Muscle of arm (tissue), 14 donors: ENCODE measurements at places on chromosomes 2 and 18. TPM values are rescaled to one million over a fixed set of nuclear protein-coding genes. Genes with fewer than 3 reads are reported as not detected.

DNA sequence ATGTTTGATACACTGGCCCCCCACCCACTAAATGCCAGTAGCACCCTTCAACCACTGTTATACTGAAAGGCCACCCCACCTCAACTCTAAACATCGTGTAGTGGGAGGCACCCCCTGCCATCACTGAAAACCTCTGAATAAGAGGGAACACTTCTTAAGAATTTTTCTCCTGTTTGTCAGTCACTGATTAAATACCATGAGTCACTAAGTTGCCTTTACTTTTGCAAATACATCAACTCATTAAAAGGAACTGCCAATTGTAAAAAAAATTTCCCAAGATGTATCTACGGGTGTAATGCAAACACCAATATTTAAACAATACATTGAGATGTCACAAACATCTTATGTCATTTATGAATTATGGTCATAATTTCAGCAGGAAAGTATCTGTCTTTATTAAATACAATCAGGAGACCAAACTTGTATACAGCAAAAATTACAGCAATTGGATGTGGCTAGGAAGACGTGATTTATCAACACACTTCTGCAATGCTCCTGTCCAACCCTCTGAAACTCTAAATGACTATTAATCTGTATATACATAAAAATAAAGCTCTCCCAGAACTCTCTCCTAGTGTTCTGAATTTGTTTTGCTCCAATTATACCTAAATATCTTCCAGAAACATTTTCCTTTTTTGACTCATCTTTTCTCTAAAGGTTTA, 144.1 kb upstream of the STK17B start:
- no peak for DNase-seq

- DNase-seq: no peak
Observed at GRCh38 chr2:8977758-8978157, 25.7 kb downstream of the MBOAT2 start.

The POLE4 gene
- polyA plus RNA-seq: 27.3 TPM

DNA sequence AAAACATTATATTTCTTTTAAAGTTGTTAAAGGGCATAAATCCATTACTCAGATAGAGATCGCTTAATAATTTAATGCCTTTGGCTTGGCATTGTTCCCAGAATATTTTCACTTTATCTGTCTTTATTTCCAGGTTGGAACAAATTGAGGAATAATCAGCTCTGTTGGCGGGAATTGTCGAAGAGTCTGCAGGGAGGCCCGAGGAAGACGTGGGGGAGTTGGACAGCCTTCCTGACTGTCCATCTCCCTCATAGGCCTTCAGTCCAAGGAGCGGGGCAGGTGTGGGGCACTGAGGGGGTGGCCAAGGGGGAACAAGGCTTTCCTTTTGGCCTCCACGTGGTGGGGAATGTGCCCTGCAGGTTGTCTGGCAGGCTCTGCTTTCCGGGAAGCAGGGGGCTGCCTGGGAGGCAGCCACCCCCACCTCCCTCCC, 179.6 kb downstream of the ZBTB7C start:
- no peak for DNase-seq

DNA sequence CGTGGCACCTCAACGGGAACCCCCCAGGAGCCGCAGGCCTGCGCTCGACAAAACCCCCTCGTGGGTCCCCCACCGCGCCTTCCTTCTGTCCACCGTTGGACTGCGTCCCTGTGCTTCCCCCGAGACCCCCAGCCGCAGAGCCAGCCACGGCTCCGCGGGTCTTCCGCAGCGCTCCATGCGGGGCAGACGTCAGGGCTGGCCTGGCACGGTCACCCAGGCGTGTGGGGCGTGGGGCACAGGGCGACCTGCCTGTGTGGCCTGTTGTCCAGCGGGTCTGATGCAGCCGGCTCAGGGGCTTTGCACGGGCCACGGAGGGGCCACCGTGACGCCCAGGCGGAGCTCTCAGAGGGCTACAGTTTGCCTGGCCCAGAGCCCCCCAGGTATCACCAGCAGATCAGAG, 11.0 kb downstream of the NFATC1 start:
- no peak for DNase-seq

The MOGAT1 gene
- not detected for polyA plus RNA-seq
